Panc1 (cell line): ENCODE measurements at places on chromosomes 5 and 9. TPM values are rescaled to one million over a fixed set of nuclear protein-coding genes. Genes with fewer than 3 reads are reported as not detected.
A peak's percentile ranks its signal among the peaks of the same experiment; 100 is the strongest.

- H3K27me3 ChIP-seq = no peaks in the 10 kb centered on the region
- no peak overlapping the region for H3K4me3 ChIP-seq
- DNase-seq = no peak
These were observed 1260.8 kb upstream of the WWC1 start for GRCh38 chr5:167030500-167031120.

DNA sequence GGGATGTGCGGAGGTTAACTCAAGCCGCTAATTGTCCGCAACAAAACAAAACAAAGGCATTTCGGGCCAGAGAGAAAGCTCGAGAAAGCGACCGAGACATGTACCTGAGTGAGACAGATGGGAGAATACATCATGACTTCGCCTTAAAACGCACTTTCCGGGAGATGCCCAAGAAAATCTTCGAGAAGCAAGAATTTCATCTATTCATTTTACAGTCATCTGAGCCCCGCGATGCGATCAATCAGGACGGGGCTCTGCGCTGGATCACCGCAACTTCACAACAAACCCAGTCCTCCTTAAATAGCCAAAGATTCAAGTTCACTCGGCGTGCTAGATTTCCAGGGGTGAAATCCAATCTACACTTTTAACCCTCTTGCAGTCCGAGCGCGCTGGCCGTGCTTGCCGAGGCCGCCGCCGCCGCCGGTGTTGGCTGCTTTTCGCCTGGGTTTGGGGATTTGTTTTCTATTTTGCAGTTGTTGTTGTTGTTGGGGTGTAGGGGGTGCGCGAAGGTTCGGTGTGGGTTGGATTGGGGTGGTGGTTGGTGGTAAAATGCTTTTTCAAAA is 482 bp downstream of the NFIB start:
- peak overlapping the region; percentile 88 for H3K27ac ChIP-seq
- H3K4me3 ChIP-seq = peak overlapping the region; percentile 63
- no peak for DNase-seq

DNA sequence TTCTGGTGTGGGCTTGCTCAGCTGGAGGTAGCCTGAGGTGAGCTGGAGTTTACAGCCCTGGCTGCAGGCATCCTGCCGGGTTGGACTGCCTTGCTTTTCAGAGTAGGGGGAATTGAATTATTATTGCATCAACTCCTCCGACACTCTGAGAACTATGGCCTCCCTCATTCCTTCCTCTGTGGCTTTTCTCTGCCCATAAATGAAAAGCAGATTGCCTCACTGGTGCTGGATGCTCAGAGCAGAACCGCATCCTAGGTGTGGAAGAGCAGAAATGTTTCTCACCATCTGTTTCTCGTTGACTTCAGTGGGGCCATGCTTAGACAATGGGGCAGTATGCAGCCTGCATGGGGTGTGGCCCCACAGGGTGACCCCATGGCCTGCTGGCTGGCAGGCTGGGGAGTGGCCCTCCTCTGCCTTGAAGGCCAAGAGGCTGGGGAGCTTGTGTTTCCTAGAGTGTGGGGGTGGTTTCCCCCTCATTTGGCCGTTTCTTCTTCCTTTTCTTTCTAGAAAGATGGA is 27.3 kb upstream of the TGFBI start:
- no peak overlapping the region for H3K4me3 ChIP-seq
- no peaks in the 10 kb centered on the region for H3K36me3 ChIP-seq
- no peak overlapping the region for H3K27ac ChIP-seq
- H3K27me3 ChIP-seq = no peaks in the 10 kb centered on the region

DNA sequence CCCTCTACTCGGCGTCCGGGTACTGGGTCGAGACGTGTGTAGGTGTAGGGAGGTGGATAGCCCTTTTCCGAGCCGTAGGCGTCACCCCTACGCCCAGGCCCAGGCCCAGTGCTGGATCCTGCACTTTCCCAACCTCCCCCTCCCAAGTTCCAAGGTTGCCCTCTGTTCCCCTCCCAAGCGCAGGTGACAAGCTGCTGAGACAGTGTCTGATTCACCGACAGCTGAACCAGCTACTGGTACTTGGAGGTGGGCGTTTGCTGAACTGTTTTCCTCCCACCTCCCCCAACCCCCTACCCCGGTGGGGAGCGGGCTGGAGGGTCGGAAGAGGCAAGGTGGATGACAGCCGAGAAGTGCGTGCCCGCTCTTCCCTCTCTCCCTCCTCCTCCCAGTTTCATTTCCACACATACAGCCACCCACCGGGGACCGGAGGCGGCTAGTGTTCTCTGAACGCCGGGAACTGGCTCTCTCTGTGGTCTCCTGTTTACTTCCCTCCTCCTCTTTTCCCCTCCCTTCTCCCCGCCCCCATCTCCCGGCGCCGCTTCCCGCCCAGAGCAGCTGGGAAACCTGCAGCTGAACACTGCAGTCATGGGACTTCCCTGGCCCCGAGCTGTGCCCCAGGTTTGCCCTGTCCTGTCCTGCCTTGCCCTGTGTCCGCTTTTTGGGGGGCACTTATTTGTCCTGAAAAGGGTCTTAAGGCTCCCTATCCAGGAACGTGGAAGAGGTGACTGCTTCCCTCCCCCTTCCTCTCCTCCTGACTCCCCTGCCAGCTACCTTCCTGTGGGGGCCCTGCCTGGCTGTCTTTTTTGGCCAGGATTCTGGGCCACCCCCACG is 6.2 kb upstream of the KLF9 start:
- peak overlapping the region; percentile 68 for H3K27ac ChIP-seq
- H3K4me3 ChIP-seq = peak overlapping the region; percentile 66
- no peaks in the 10 kb centered on the region for H3K36me3 ChIP-seq

DNA sequence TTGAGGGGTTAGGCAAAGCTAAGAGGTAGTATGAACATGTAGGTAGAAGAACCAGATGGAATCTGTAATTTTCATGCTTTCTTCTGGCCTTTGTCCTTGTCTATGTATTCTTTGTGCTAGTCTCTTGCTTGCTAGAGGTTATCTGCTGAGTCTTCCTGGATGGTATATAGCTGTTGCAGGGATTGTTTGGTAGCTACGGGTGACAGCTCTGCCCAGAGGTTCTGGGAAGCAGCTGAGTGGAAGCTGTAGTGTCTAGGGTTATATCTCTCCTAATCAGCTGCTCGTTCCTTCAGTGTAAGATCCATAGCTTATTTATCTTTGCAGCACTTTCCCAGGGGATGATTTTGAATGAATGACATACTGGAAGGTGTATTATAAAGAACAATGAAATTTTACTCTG is 100.3 kb downstream of the ATG10 start:
- H3K4me3 ChIP-seq = no peak overlapping the region
- no peaks in the 10 kb centered on the region for H3K27me3 ChIP-seq
- DNase-seq = no peak
- no peaks in the 10 kb centered on the region for H3K4me1 ChIP-seq

GRCh38 chr9:133958756-133959155 is 33.4 kb downstream of the VAV2 start:
- H3K4me1 ChIP-seq = peaks cover 21% of the 10 kb centered on the region
- H3K27ac ChIP-seq = no peak overlapping the region
- H3K36me3 ChIP-seq = no peaks in the 10 kb centered on the region
- H3K4me3 ChIP-seq = no peak overlapping the region
- H3K27me3 ChIP-seq = no peaks in the 10 kb centered on the region
- DNase-seq = no peak

- H3K27me3 ChIP-seq = no peaks in the 10 kb centered on the region
- peaks cover 23% of the 10 kb centered on the region for H3K36me3 ChIP-seq
- H3K4me3 ChIP-seq = no peak overlapping the region
- no peak for DNase-seq
- H3K4me1 ChIP-seq = no peaks in the 10 kb centered on the region
These were observed 6.6 kb downstream of the COMMD10 start for GRCh38 chr5:116091416-116091815.

DNA sequence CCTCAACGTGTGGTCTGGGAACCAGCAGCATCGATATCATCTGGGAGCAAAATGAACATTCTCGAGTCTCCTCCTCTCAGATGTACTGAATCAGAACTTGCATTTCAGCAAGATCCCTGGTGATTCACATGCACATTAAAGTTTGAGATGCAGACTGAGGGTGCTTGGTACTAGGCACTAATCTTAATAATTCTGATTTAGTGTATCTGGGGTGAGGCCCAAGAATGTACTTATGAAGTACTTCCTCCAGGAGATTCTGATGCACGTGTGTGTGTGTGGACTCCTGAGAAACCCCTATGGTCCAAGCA is 56.2 kb upstream of the EQTN start:
- no peak for DNase-seq
- no peaks in the 10 kb centered on the region for H3K4me1 ChIP-seq
- no peaks in the 10 kb centered on the region for H3K27me3 ChIP-seq
- no peak overlapping the region for H3K27ac ChIP-seq

DNA sequence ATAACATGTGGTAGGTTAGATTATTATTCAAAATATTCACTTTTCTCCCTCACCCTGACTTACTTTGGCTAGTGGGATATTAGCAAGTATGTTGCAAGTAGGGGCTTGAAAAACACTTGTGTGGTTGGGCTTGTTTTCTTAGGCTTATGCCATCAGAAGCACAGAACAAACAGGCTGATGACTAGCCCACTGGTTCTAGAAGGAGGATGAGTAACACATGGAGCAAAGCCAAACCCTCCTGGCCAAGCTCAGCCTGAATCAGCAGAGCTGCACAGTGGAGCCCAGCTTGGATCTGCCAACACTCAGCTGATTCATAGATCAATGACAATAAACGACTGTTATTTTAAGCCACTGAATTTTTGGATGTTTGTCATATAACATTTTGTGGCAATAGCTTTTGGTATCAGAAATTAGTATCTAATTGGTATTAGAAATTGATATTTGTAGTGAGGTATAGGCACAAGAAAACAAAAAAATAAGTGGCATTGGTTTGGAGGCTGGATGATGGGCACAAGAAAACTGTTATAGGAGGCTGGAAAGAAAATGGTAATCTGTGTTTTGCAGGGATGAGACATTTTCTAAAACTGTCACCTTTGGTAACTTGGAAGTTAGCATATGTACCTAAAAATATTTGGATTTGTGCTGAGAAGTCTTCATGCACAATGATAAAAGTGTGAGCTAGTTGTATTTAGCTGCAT is 46.1 kb upstream of the ZBED3 start:
- no peak overlapping the region for H3K4me3 ChIP-seq
- H3K27ac ChIP-seq = no peak overlapping the region
- no peaks in the 10 kb centered on the region for H3K27me3 ChIP-seq
- peak; percentile 92 for DNase-seq

DNA sequence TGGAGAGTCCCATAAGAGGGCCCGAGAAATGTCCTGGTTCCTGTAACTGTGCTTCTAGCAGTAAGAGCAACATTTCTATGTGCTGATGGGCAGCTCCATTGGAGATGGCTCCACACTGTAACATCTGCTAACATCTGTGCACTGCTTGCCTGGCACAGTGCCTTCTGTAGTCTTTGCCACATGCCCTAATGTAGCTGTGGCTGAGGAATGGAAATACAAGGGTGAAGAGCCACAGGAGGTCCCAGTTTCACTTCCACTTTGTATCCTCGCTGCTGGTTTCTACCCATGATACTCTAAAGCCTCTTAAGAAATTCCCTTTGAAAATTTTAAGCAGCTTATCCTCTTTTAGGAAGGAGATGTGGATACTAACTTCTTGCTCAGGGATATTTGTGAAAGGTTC is 97.4 kb downstream of the HOMER1 start:
- no peak overlapping the region for H3K4me3 ChIP-seq
- no peak for DNase-seq
- H3K27me3 ChIP-seq = no peaks in the 10 kb centered on the region
- H3K36me3 ChIP-seq = no peaks in the 10 kb centered on the region

- no peak overlapping the region for H3K27ac ChIP-seq
- H3K36me3 ChIP-seq = no peaks in the 10 kb centered on the region
- no peaks in the 10 kb centered on the region for H3K27me3 ChIP-seq
- H3K4me1 ChIP-seq = no peaks in the 10 kb centered on the region; the same call in 1 of the 2 replicates
- DNase-seq = no peak
These were observed 1.7 kb upstream of the KLHL3 start for GRCh38 chr5:137737349-137738131.

GRCh38 chr9:113269355-113269754 is 6.0 kb downstream of the CDC26 start:
- H3K36me3 ChIP-seq = peaks cover 8% of the 10 kb centered on the region; the same call in 1 of the 2 replicates
- H3K27me3 ChIP-seq = no peaks in the 10 kb centered on the region
- DNase-seq = no peak
- H3K4me1 ChIP-seq = no peaks in the 10 kb centered on the region
- H3K4me3 ChIP-seq = no peak overlapping the region

DNA sequence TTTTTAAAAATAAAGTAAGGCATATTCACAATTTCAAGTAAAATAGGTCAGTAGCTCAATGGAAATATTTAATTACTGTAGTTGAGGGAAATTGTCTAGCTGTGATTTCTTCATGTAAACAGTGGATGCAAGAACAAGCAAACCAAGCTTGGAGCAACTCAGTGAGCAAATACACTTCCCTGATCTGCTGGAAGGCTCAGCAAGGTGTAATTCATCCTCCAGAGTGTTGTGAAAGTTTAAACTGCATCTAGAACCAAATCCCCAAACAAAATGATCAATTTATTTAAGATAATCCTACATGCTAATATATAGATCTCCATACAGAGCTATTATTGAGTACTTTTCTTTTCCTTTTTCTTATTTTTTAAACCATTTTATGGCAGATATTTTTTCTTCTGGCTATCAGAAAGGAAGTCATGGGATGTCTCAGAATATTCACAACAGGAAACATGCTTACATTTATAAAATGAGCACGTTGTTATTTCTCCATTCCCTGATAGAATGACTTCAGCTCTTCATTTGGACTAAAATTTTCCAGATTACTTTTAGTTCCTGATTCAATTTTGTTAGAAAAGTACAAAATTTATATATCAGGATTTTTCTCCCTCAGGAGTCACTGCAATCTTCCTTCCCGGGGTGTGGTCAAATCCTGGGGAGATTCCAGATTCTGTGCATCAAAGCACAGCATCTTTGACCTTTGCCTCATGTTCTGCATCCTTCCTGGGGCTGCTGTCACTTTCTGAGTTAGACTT is 219.2 kb upstream of the ELL2 start:
- no peak overlapping the region for H3K4me3 ChIP-seq
- no peaks in the 10 kb centered on the region for H3K36me3 ChIP-seq
- peak overlapping the region; percentile 13; the same call in 1 of the 2 replicates for H3K27ac ChIP-seq
- H3K27me3 ChIP-seq = no peaks in the 10 kb centered on the region
- DNase-seq = no peak

DNA sequence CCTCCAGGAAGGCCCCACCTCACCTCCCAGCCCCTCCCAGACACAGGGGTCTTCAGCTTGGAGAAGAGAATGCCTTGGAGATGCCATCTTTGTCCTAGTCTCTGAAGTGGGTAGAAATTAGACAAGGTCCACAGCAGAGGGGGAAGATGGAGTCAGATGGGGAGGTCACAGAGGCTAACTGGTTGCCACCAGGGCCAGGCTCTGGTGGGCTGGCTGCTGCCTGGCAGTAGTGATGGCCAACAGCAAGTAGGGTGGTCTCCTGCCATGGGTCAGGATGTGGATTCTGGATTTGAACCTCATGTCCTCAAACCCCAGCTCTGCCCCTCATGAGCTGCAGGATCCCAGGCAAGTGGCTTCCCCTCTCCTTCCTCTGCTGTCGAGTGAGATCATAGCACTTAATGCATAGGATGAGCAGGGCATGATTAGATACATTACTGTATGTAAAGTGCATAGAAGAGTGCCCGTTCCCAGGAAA is 38.7 kb upstream of the NEK6 start:
- H3K27me3 ChIP-seq = no peaks in the 10 kb centered on the region
- no peaks in the 10 kb centered on the region for H3K36me3 ChIP-seq
- peaks cover 9% of the 10 kb centered on the region for H3K4me1 ChIP-seq
- H3K4me3 ChIP-seq = no peak overlapping the region
- DNase-seq = no peak

GRCh38 chr5:33361781-33362180 is 79.0 kb upstream of the TARS1 start:
- no peaks in the 10 kb centered on the region for H3K4me1 ChIP-seq
- H3K27ac ChIP-seq = no peak overlapping the region
- no peaks in the 10 kb centered on the region for H3K27me3 ChIP-seq
- no peaks in the 10 kb centered on the region; the same call in 1 of the 2 replicates for H3K36me3 ChIP-seq
- DNase-seq = no peak
- H3K4me3 ChIP-seq = no peak overlapping the region

Gene DTWD2
- total RNA-seq = 10.0 TPM

Gene FAM78A
- total RNA-seq = 0.59 TPM

Gene STING1
- 22.8 TPM for total RNA-seq

Gene HAND1
- 0.10 TPM for total RNA-seq

Gene HEMGN
- total RNA-seq = not detected

Gene PPP2R2B
- 8.8 TPM for total RNA-seq

Gene CCL27
- total RNA-seq = 0.95 TPM
